Kidney (tissue), 22 donors: ENCODE measurements at places on chromosomes 16 and 17.

GRCh38 chr16:31201582-31202413, 762 bp downstream of the PYCARD start:
- DNase-seq: peak; percentile 57

- DNase-seq: no peak
Measured at GRCh38 chr17:47225911-47226688, 17.0 kb downstream of the MYL4 start.

GRCh38 chr16:85197611-85198566, 85.6 kb upstream of the CIBAR2 start:
- no peak for DNase-seq

DNA sequence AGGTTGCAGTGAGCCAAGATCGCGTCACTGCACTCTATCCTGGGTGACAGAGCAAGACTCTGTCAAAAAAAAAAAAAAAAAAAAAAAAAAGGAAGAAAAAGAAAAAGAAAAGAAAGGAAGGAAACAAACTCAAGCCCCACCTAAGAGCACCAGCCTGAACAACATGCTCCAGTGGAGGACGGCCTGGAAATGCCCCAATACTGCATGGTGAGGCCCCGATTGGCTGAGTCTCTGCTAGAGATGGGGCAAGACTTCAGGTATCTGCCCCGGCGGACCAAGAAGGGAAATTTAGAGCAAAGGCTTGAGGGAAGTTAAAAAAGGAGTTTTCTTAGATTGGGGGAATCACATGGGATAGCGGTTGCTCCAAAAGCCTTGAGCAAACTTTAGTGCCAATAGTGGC, 10.4 kb upstream of the ZNF652 start:
- no peak for DNase-seq

- DNase-seq: no peak
Measured at GRCh38 chr16:15523092-15523541, 88.7 kb downstream of the BMERB1 start.

DNA sequence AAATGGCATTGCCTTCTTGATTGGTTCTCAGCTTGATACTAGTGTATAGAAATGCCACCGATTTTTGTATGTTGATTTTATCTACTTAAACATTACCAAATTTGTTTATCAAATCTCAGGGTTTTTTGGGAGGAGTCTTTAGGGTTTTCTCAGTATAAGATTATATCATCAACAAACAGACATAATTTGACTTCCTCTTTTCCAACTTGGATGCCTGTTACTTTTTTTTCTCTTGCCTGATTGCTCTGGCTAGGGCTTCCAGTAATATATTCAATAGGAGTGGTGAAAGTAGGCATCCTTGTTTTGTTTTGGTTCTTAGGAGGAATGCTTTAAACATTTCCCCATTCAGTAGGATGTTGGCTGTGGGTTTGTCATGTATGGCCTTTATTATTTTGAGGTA, 29.1 kb downstream of the EFCAB13 start:
- DNase-seq: no peak

DNA sequence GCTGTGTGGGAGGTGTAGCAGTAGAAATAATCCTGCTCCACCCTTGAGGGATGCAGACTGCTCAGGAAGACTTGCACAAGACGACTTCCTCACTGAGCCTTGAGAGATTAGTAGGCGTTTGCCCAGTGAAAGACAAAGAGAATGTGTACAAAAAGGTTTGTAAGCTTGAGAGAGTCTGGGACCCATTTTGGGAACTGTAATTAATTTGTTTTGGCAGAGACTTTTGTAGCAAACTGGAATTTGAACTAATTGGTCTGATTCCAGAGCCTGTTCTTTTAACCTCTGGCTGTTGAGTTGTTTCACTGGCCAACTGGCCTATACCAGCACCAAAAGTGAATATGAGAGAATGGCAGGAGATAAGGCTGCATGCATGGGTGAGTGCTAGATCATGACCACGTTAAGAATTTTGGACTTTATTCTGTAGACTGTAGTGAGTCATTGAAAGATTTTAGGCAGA, 75.5 kb downstream of the AATF start:
- DNase-seq: no peak

DNA sequence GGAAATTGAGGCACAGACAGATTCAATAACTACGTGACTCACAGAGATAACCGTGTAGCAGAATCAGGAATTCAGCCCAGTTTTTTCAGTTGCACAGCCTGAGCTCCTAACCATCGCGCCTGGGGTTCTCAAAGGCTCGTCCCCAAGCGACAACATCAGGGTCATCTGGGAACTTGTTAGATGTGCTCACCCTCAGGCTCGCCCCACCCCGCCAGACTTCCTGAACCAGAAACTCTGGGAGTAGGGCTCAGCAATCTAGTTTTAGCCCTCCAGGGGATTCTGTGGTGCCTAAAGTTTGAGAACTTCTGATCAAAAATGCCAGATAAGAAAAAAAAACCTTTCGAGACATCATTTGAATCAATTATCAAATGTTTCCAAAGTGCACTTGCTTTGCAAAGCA, 559.8 kb downstream of the WWOX start:
- DNase-seq: no peak
